ENCODE measurements at places on chromosomes 5 and 9.

GRCh38 chr5:14356305-14356704 lies 213.2 kb downstream of the TRIO start:
- ATAC-seq, result no peak
- H3K4me3 ChIP-seq, result no peak overlapping the region
- peaks cover 17% of the 10 kb centered on the region for H3K4me1 ChIP-seq
- no peak overlapping the region for H3K27ac ChIP-seq

DNA sequence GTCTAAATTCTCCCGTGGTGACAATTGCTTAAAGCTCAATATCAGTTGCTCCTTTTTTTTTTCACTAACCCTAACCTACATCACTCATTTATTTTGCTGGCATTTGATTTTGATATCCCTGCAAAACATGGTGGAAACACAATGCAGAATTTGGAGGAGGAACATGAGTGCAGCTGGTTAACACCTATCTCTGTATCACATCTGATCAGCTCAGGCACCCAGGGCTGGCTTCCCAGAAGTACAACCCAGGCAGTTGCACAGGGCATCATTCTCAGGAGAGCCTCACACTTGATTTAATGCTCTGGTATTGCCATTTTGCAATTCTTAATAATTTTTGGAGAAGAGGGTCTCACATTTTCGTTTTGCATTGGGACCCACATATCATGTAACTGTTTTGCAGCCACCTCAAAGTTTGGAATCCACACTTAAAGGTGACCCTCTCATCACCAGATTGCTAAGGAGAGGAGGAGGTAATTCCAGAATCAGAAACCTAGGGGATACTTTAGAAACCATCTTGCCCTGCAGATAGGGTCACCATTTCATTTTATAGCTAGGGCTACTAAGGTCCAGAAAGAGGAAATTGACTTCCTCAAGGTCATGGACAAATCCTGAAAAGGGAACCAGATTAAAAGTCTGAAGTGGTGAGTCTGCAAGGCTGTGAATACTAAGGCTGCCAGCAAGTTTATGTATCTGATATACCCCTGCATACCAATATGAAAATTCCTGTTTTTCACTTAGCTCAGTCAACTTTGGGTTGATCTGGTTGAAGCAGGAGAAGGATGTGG lies 19.3 kb upstream of the ADAM19 start:
- no peak for ATAC-seq
- H3K4me1 ChIP-seq, result peaks cover 91% of the 10 kb centered on the region

DNA sequence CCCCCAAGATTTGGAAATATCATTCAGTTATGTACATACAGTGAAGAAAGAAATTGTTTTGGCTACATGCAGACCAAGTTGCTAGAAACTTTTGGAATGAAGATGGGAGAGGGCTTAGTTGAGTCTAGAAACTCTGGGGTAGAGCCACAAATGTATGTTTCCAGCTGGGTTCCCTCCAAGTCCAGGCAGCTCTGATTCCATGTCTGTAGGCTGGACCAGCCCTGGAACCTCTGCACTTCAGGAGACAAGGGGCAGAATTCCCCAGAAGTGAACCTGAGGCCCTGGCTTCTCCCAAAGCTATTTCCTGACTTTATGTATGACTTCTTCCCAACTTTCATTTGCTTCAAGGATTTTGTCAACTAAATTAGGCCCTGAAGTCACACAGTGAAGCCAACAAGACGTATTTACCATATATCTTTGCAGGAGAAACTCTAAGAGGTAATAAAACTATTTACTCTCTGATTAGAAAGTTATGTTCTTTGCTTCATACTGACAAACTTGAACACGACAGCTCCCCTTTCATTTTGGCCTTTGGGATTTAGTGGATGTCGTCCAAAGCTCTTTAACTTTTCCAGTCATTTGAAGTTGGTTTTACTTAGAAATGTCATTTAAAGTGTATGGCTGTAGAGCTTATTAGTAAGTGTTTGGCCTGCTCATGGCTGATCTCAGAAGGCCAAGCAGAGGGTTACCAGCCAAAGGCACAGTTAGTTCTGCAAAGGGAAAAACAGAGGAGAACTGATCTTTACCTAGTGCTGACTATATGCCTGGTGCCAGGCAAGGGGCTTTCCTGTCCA lies 152.0 kb upstream of the SLC28A3 start:
- no peaks in the 10 kb centered on the region for H3K4me1 ChIP-seq
- H3K27me3 ChIP-seq, result no peaks in the 10 kb centered on the region
- no peak overlapping the region for H3K4me3 ChIP-seq
- no peaks in the 10 kb centered on the region for H3K36me3 ChIP-seq
- no peak overlapping the region for H3K27ac ChIP-seq
- no peak for ATAC-seq

GRCh38 chr5:149445739-149446369 lies 66.8 kb upstream of the IL17B start:
- no peak overlapping the region for H3K27ac ChIP-seq
- no peaks in the 10 kb centered on the region for H3K36me3 ChIP-seq
- no peaks in the 10 kb centered on the region for H3K27me3 ChIP-seq
- no peak overlapping the region for H3K4me3 ChIP-seq
- no peak for ATAC-seq
- H3K4me1 ChIP-seq, result peaks cover 6% of the 10 kb centered on the region

DNA sequence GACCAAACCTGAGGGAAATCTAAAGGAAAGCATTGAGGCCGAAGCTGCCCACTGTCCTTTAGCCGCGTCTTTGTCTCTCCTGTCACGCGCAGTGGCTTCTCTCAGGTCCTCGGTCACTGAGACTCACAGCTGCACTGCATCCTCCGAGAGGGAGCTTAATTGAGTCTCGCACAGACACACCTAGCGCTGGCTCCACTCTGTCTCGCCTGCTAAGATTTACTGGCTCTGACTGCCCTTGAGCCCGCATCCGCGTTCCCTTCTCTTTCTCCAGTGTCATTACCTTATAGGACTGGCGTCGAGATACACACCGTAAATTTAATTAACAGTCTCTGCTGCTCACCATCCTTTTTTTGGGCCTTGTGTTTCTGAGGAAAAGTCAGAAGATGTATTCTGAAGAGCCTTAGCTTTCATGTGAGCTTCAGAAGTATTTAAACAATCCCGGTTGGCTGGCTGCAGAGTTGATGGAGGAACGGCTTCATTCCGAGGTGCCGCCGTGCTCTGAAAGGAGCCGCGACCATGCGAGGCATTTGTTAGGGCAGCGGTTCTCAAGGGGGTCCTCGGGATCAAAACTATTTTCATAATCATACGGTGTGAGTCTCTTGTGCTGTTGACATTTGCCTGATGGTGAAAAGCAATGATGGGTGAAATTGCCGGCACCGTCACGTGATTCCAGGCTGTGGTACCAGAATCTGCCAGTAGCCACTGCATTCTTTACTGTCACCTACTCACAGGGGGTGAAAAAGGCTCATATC lies 58.3 kb downstream of the GPR107 start:
- no peak for ATAC-seq
- peaks cover 13% of the 10 kb centered on the region for H3K4me1 ChIP-seq
- H3K4me3 ChIP-seq, result no peak overlapping the region
- H3K27me3 ChIP-seq, result no peaks in the 10 kb centered on the region
- peak overlapping the region; percentile 20 for H3K27ac ChIP-seq
- H3K36me3 ChIP-seq, result peaks cover 44% of the 10 kb centered on the region

DNA sequence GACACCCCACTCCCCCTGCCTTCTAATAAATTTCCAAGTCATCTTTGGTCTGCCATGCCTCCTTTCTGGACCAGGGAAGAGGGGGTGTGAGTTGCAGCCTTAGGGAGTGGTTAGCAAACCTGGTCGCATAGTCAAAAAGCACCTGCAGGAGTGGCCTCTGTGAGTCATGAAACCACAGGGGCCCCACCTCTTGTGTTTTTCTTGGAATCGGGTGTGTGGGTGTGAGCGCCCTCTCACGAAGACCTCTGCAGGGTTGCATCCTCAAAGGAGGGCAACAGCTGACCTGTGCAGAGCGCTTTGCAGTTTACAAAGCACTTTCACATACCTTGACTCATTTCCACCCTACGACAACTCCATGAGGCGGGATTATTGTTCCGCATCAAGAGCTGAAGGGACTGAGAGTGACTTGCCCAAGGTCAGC lies 36.8 kb upstream of the TEX48 start:
- peaks cover 38% of the 10 kb centered on the region for H3K4me1 ChIP-seq
- ATAC-seq, result peak; percentile 95
- peak overlapping the region; percentile 71 for H3K27ac ChIP-seq
- H3K27me3 ChIP-seq, result peaks cover 33% of the 10 kb centered on the region
- peaks cover 10% of the 10 kb centered on the region for H3K36me3 ChIP-seq

DNA sequence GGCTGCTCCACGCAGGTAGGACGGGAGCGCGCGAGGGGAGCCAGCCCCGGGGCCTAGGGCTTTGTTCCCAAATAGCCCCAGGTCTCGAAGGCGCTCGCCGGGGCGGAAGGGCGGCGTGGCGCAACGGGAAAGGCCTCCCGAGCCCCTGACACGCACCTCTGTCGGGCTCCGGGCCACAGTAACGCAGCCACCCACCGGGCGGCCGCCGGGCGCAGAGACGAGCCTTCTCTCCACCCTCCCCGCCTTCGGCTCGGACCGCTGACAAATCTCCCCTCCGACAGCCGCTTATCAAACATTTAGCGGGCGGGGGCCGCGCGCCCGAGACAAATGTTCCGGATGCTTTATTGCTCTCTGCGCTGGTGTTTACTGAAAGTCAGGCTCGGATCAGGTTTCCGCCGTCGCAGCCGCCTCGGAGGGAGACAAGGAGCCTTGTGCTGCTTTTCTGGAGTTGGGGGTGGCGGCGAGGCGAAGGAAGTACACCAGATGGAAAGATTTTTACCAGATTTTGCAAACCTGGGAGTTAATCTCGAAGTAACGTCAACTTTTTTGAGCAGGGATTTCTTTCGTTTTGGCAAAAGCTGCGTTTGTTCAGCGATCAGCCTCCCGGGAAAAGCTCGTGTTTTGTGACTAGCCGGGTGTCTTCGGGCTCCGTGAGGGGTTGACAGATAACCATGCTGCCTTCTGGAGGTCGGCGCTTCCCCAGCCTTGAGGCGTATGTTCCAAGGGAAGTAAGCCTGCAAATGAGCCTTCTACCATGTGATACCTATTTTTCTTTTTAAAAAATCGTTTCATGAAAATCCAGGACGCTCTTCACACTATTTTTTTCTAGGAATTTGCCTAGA lies 950 bp downstream of the RGMB start:
- peak overlapping the region; percentile 95 for H3K4me3 ChIP-seq
- peak; percentile 47 for ATAC-seq
- no peaks in the 10 kb centered on the region for H3K36me3 ChIP-seq
- H3K4me1 ChIP-seq, result peaks cover 69% of the 10 kb centered on the region
- H3K27me3 ChIP-seq, result no peaks in the 10 kb centered on the region

DNA sequence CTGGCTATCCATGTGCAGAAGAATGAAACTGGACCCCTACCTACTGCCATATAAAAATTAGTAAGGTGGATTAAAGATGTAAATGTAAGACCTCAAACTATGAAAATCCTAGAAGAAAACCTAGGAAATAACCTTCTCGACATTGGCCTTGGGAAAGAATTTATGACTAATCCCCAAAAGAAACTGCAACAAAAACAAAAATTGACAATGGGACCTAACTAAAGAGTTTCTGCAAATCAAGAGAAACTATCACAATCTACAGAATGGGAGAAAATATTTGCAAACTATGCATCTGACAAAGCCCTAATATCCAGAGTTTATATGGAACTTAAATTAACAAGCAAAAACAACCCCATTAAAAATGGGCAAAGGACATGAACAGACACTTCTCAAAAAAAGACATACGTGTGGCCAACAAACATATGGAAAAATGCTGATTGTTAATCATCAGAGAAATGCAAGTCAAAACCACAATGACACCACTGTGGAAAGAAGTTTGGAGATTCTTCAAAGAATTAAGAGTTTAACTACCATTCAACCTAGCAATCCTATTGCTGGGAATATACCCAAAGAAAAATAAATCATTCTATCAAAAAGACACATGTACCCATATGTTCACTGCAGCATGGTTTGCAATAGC lies 98.5 kb downstream of the NR3C1 start:
- H3K27me3 ChIP-seq, result no peaks in the 10 kb centered on the region
- no peak overlapping the region for H3K27ac ChIP-seq
- ATAC-seq, result no peak

GRCh38 chr5:62560786-62561185 lies 17.8 kb upstream of the LRRC70 start:
- no peak for ATAC-seq
- H3K27ac ChIP-seq, result no peak overlapping the region
- H3K36me3 ChIP-seq, result peaks cover 65% of the 10 kb centered on the region
- H3K4me3 ChIP-seq, result no peak overlapping the region
- no peaks in the 10 kb centered on the region for H3K27me3 ChIP-seq

- no peak for ATAC-seq
- no peaks in the 10 kb centered on the region for H3K36me3 ChIP-seq
- peaks cover 14% of the 10 kb centered on the region for H3K27me3 ChIP-seq
These were observed 138.1 kb downstream of the YIPF5 start for GRCh38 chr5:144032375-144032774.

GRCh38 chr9:111356481-111357244 lies 26.6 kb upstream of the OR2K2 start:
- H3K27me3 ChIP-seq, result no peaks in the 10 kb centered on the region
- H3K27ac ChIP-seq, result no peak overlapping the region
- H3K4me3 ChIP-seq, result no peak overlapping the region
- ATAC-seq, result no peak
- H3K4me1 ChIP-seq, result peaks cover 7% of the 10 kb centered on the region

GRCh38 chr9:107215381-107215780 lies 67.7 kb upstream of the RAD23B start:
- H3K27me3 ChIP-seq, result no peaks in the 10 kb centered on the region
- H3K4me3 ChIP-seq, result no peak overlapping the region
- H3K36me3 ChIP-seq, result peaks cover 5% of the 10 kb centered on the region
- peaks cover 28% of the 10 kb centered on the region for H3K4me1 ChIP-seq

GRCh38 chr5:149273950-149274349 lies 2.3 kb downstream of the AFAP1L1 start:
- peaks cover 57% of the 10 kb centered on the region for H3K27me3 ChIP-seq
- peaks cover 14% of the 10 kb centered on the region for H3K4me1 ChIP-seq
- H3K36me3 ChIP-seq, result no peaks in the 10 kb centered on the region
- H3K27ac ChIP-seq, result no peak overlapping the region
- no peak for ATAC-seq

DNA sequence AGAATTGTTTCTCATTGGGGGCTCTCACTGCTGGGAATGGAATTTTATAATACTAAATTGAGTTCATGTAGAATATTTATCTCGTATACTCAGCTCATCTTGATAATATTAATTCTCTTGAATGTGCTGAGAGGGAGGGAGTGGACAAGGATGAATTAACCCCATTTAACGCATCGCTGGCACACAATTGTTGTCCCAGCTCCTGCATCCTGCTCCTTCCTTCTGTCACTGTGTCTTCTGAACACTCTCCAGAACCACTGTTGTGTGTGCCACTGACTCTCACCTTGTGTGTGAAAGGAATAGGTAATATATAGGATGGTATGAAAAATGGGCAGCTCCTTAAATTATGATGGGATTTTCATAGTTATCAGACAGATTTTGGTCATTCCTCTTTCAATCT lies 267.3 kb downstream of the MTRR start:
- no peak for ATAC-seq
- peaks cover 7% of the 10 kb centered on the region for H3K4me1 ChIP-seq
- H3K4me3 ChIP-seq, result no peak overlapping the region
- no peaks in the 10 kb centered on the region for H3K27me3 ChIP-seq

- no peak overlapping the region for H3K27ac ChIP-seq
- peaks cover 47% of the 10 kb centered on the region for H3K4me1 ChIP-seq
- peaks cover 54% of the 10 kb centered on the region for H3K27me3 ChIP-seq
- ATAC-seq, result no peak
These were observed 160.0 kb downstream of the PIK3R1 start for GRCh38 chr5:68375540-68375939.

- peaks cover 5% of the 10 kb centered on the region for H3K36me3 ChIP-seq
- H3K4me1 ChIP-seq, result peaks cover 6% of the 10 kb centered on the region
- H3K27me3 ChIP-seq, result no peaks in the 10 kb centered on the region
- no peak overlapping the region for H3K27ac ChIP-seq
- ATAC-seq, result no peak
These were observed 156.1 kb upstream of the ERCC6L2 start for GRCh38 chr9:95719354-95719753.

Measured in stimulated activated memory B cell treated with anti-CD40 and anti-IgM and Interleukin-4, amounts not matched to agents 10 μg/mL and 1 μg/mL and 100 μg/mL, for 72 hours (primary cell).